ENCODE measurements at places on chromosomes 5 and 9.

DNA sequence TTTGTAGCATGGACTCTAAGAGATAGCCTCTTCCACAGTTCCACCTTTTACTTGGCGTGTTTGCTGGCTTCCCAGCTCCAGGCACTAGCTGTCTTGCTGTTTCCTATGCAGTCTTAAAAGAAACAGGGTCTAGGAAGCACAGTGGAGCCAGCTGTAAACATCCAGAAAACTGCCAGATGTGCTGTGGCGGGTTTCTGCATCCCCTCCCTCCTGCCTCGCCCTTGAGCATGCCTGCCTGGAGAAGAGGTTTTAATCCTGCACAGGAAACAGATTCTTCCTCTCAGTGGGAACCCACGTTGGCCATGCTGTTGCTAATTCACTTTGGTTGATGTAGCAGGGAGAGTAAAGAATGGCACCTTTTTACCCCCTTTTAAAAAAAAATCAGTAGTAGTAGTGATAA lies 121.3 kb downstream of the RPS23 start:
- H3K36me3 ChIP-seq, result no peaks in the 10 kb centered on the region
- H3K27ac ChIP-seq, result no peak overlapping the region
- no peak for DNase-seq

DNA sequence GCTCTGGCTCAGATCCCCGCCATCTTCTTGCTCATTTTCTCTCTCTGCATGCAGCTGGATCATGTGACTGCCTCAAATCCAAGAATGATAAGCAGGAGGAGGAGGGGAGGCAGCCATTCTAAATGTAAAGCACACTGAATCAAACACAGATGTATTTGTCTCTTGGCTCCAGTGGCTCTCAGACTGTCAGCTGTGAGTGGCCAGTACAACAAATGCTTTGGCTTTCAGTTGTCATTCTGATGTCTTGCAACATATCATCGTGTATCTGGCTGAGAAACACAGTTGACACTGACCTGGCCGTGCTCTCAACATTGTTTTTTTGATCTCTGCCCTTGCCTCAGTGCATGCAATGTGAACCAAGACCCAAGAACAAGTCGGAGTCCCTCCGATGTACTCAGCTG lies 233.1 kb downstream of the ADAMTSL1 start:
- no peaks in the 10 kb centered on the region for H3K27me3 ChIP-seq
- H3K4me3 ChIP-seq, result no peak overlapping the region
- DNase-seq, result no peak
- no peaks in the 10 kb centered on the region for H3K36me3 ChIP-seq

GRCh38 chr9:93500571-93501298 lies 47.4 kb upstream of the FAM120AOS start:
- H3K4me3 ChIP-seq, result no peak overlapping the region
- peaks cover 22% of the 10 kb centered on the region for H3K36me3 ChIP-seq
- no peak for DNase-seq

- no peaks in the 10 kb centered on the region for H3K27me3 ChIP-seq
- no peak overlapping the region for H3K4me3 ChIP-seq
- no peak for DNase-seq
- no peaks in the 10 kb centered on the region for H3K36me3 ChIP-seq
- no peak overlapping the region for H3K27ac ChIP-seq
Observed at GRCh38 chr9:18255747-18256146, 218.2 kb upstream of the ADAMTSL1 start.

- no peak overlapping the region for H3K27ac ChIP-seq
- peak; percentile 74 for DNase-seq
- peaks cover 5% of the 10 kb centered on the region for H3K36me3 ChIP-seq
- no peaks in the 10 kb centered on the region for H3K4me1 ChIP-seq
Observed at GRCh38 chr9:2087500-2088313, 72.6 kb downstream of the SMARCA2 start.

- no peak overlapping the region for H3K27ac ChIP-seq
- DNase-seq, result no peak
- no peaks in the 10 kb centered on the region for H3K36me3 ChIP-seq
- no peaks in the 10 kb centered on the region for H3K27me3 ChIP-seq
- no peak overlapping the region for H3K4me3 ChIP-seq
Observed at GRCh38 chr9:106829666-106830408, 33.1 kb upstream of the ZNF462 start.
